Colonic mucosa (tissue), 4 donors: ENCODE measurements at places on chromosomes 6 and 20. TPM values are rescaled to one million over a fixed set of nuclear protein-coding genes. Genes with fewer than 3 reads are reported as not detected.

DNA sequence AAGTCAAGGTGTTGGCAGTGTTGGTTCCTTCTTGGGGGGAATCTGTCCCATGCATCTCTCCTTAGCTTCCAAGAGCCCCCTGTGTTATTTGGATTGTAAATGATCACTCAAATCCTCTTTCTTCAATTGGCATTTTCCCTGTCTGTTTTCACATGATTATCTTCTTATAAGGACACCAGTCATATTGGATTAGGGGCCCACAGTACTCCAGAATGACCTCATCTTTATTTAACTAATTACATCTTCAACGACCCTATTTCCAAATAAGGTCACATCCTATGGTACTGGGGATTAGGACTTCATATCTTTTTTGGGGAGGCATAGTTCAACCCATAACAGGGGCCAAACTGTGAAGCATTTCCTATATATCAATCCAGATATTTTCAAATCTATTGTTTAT, 57.3 kb downstream of the PTPRA start:
- DNase-seq: no peak

The KCNQ5 gene
- 0.22 TPM for total RNA-seq

DNA sequence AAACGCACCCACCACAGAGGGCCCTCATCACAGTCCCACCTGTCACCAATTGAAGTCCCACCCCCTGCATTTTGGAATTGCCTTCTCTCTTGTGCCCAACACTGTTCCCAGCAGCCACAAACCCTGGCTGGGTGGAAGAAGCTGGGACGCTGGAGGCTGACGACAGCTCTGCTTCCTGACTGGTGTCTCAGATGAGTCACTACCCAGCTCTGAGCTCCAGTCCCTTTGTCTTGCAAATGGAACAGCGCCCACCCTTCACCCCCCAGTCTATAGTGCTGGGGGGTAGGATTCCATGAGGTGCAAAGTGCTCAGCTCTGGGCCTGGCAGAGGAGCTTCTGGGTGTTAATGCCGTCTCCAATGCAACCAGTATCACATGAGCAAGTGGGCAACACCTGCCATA, 85.3 kb downstream of the DLGAP4 start:
- DNase-seq: no peak

- no peak for DNase-seq
Measured at GRCh38 chr20:36599912-36600345, 5.7 kb upstream of the RAB5IF start.

- DNase-seq: no peak
Measured at GRCh38 chr6:97963193-97963592, 680.2 kb upstream of the MMS22L start.

The SYTL3 gene
- total RNA-seq: 1.1 TPM

DNA sequence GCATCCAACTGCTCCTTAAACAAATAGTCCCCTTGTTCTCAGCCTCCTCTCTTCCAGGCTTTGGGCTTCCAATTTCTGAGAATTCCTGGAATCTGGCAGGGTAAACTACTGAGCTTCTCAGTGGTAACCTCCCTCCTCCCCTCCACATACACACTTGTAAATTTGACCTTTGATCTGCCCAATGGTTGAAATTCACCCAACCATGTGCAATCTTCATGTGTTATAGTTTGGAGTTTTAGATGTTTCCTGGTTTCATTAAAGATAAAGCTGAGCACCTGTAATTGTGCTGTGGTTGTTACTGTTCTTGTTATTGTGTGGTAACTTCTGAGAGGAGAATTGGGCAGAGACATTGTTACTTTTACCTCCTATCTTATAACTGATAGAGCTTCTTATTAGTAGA, 328.4 kb downstream of the TPBG start:
- DNase-seq: no peak

The PRDM13 gene
- not detected for total RNA-seq
